ENCODE measurements at places on chromosomes 2 and 18.

DNA sequence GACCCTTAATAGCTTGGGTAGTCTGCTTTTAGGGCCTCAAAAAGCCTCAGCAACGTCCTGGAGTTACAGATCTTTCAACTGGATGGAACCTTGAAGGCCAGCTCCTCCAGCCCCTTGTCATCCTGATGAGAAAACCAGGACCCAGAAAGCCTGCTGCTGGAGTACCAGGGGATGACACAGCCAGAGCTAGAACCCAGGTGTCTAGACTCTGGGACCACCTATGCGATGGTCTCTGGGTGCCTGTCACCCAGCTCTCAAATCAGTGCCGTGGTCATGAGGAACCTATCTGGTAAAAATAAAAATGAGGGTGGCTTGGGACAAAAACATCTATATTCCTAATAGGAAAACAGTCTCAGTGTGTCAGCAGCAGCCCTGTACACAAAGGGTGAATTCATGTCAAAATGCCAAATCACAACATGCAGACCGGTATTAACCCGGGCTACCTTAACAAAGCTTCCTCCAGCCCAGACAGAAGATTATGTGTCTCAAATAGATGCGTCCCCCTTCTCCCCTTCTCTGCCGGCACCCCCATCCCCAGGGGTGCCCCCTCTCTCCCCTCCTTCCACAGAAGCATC lies 28.5 kb downstream of the SMAD7 start:
- no peak for DNase-seq

- DNase-seq, result peak; percentile 62
These were observed 258.5 kb downstream of the ALK start for GRCh38 chr2:29662861-29663260.

DNA sequence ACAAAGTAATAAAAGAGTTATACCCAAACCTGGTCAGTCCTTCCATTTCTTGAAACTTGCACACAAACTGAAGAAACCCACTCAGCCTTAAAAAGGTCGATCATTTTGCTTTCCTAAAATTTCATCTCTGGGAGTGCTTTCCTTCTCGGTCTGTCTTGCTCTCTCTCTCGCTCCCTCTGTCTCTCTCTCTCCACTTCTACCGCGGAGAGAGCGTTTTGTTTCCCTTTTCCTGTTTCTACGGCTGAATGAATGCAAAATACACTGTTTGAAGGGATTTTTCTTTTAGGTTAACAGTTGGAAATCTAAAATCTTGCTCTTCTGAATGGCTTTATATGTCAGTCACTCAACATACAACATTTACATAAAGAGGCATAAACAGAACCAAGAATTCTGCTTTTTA lies 424.2 kb downstream of the TGIF1 start:
- DNase-seq, result no peak

DNA sequence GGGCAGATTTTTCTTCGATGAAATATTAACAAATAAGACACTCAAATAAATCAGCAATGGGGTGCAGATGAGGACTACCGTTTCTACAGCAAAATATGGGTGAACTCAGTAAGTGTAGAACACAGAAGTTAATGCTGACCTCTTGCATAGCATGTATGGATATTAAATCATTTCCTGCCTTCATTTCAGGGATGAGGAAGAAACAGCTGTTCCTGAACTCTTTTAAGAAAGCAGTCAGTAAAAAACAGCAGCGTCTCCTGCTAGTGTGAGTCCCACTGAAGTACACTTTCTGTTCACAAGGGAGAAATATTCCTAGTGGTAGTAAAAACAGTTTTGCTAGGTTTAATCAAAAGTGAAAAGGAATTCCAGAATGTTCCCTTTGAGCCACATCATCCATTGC lies 379.0 kb downstream of the ZEB2 start:
- DNase-seq, result peak; percentile 20

- peak; percentile 81 for DNase-seq
These were observed 127.1 kb downstream of the LPIN1 start for GRCh38 chr2:11873356-11874154.

DNA sequence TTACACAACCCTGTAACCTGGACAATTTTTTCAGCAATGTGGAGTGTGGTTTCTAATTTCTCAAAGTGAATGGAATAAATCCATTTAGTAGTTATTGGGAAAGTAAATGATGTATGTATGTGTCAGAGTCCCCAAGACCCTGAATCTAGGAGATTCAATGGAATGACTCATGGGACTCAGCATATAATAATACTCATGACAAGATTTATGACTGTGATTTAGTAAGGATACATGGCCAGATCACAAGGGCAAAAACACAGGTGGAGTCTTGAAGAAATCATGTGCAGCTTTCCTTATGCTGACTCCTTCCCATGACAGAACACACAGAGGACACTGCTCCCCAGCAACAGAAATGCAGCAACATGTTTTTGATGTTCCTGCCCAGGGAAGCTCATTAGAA lies 1877.7 kb upstream of the LRRTM1 start:
- DNase-seq, result no peak
